ENCODE measurements at places on chromosomes 6 and 20. TPM values are rescaled to one million over a fixed set of nuclear protein-coding genes. Genes with fewer than 3 reads are reported as not detected.

FNDC11 gene
- total RNA-seq, result 0.23 TPM

TRDN gene
- not detected for total RNA-seq

DNA sequence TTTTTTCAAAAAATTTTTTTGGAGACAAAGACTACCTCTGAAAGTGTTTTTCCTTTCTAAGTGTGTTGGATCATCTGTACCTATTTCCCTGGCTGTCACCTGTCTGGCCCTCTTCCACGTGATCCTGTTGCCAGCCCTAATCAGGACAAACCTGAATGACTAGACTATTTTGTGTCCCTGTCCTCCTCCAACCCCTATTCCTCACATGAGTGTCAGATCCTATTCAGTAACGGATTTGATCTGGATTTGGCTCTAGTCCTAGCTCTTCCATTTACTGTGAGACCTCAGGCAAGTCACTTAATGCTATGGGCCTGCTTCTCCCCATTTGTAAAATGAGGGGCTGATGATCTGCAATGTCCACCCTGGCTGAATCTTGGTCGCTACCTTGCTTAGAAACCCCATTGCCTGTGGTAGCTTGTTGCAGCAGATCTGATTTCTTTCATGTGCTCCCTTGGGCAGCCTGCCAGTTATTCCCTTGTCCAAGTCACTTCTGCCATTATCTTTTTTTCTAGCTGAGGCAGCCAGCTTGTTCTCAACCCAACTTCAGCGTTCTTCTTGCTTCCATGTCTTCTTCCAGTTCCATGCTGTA lies 4.8 kb downstream of the PHF20 start:
- no peak for DNase-seq

DNA sequence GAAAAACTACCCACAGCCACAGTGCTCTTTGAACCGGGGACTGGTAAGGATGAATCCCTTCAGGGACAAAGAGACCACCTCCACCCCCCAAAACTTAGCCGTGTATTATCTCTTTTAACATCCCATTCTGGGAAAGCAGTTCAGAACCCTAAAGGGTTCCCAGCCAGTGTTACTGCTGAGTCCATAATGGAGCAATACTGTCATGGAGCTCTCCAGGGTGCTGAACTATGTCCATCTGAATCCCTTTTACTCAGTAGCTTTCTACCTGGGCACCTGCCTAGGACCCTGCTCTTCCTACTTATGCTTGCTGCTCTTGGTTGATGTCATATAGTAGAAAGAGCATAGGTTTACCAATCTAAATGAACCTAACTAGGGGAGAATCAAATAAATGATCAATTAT lies 22.3 kb upstream of the SAYSD1 start:
- DNase-seq, result no peak
